ENCODE measurements at places on chromosomes 6 and 20.
A peak's percentile ranks its signal among the peaks of the same experiment; 100 is the strongest.

- no peak for DNase-seq
These were observed 44.7 kb downstream of the FRK start for GRCh38 chr6:116015983-116016382.

DNA sequence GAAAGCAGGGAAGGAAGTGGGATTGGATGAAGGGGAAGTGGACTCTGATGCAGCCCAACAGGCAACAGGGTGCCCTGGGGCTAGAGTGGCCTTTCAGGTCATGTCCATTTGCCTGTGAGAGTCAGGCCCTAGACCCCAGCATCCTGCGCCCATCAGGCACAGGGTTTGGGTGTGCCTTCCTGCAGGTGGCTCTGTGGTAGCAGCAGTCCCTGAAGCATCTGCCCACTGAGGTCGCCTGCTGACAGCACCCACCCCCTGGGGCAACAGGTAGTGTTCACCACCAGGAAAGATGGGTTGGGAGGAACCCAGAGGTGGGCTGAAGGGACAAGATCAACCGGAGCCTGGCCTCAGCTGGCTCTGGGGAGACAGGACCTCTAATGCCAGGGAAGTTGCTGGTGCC lies 3.6 kb downstream of the PACSIN1 start:
- DNase-seq = no peak

GRCh38 chr6:53026526-53026925 lies 31.4 kb upstream of the GSTA4 start:
- DNase-seq = no peak

GRCh38 chr20:46401478-46401860 lies 4.9 kb downstream of the ELMO2 start:
- no peak for DNase-seq

GRCh38 chr6:109480993-109481480 lies 2.0 kb downstream of the ZBTB24 start:
- DNase-seq = no peak

DNA sequence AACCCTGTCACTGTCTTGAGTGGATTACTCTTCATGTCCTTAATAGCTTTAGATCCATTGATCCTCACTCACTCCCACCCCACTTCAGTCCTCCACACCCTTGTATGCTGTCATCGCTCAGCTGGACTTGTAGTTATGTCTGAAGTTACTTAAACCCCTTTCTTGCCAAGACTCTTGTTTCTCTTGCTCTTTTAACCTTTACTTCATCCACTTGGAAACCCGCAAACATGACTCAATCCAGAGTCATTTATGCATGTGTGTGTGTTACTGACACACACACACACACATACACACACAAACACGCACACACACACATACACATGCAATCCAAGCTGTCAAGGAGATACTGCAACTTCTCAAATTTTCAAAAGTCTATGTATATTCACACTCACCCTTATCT lies 341.8 kb downstream of the SYNE1 start:
- DNase-seq = no peak

- no peak for DNase-seq
These were observed 19.1 kb downstream of the ADGRB3 start for GRCh38 chr6:68654134-68654533.

DNA sequence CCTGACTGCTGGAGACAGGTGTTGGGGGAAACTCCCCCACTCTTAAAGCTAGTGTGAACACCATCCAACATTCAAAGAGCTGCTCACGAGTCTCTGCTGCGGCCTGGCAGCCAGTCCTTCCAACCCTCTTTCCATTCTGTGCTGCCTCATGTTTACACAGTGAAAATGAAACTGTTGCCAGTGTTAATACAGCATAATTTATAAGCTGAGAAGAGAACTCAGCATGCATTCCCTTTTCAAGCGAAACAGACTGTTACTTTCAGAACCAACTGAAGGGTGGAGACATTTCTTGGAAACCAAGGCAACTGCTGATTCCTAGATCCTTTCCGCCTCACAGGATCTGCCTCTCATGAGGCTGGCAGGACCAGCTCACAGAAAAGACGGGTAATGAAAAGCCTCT lies 533.8 kb upstream of the ID4 start:
- no peak for DNase-seq

- DNase-seq = no peak
These were observed 2.7 kb downstream of the MYT1 start for GRCh38 chr20:64166721-64167615.

DNA sequence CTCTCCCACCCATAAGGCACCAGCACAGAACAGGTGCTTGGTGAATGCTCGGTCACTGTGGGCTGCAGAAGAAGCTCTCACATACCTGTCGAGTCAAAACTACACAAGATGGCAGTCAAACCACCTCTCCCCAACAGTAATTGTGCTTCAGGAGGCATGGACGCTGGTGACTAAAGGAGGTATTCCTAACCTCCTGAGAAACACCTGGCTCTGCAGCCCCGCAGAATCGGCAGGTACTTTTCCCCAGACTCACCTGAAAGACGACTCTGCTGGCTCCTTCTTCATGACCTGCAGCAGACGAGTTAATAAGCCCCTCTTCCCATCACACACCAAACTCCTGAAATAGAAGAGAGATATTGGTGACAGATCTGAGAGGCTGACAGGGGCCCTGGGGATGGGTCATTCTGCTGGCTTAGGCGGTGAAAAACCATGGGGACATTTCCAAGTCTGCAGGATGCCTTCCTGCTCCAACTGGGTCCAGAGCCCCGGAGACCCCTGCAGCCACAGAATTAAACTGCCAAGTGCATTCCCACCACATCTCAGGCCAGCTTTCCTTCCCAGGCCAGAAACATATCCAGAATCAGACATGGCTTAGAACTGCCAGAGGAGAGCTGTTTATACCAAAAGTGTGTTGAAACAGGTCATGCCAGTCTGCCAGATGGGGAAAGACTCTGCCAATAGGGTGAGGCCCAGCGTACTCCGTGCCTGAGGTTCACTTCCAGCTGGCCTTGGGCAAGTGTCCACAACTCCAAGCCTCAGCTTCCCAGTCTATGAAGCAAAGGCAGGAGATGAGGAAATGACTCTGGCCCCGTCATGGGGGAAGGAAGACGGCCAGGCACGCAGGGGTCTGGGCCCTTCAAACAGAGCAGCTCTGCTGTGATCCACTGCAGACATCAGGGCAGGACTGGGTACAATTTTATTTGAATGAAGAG lies 53.0 kb downstream of the MYH7B start:
- DNase-seq = no peak

GRCh38 chr6:34791164-34791700 lies 651 bp upstream of the BLTP3A start:
- DNase-seq = peak; percentile 6

DNA sequence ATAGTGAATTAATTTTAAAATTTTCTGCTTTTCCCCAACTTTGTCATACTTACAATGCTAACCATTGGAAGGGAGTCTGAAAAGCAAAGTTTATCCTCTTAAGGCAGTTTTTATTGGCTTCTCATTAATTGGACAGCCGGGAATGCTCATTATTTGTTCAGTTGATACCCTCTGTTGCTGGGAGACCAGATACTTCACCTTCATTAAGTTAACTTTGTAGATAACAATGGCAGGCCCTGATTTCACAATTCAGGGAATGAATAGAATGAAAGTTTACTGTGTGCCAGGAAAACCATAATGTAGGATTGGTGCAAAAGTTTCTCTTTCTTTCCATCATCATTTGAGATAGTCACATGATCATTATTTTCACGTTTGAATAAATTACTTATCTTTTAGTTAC lies 49.0 kb downstream of the COL19A1 start:
- no peak for DNase-seq

DNA sequence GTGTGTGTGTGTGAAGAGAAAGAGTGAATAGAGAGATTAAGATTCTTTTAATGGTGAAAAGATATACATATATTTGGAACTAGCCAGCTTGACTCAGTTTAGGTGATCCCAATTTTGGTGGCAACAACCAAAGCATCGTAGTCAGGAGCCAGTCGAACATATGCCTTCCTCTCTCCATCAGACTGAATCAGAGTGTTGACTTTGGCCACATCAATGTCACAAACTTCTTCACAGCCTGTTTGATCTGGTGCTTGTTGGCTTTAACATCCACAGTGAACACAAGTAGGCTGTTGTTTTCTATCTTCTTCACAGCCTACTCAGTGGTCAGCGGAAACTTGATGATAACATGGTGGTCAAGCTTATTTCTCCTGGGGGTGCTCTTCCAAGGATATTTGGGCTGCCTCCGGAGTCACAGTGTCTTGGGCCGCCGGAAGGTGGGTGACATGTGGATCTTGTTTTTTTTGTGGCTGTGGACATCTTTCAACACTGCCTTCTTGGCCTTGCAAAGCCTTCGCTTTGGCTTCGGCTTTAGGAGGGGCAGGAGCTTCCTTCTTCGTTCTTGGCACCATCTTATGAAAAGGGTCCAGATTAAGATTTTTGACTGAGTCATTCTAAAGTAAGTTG lies 3.4 kb downstream of the HLA-F start:
- no peak for DNase-seq

DNA sequence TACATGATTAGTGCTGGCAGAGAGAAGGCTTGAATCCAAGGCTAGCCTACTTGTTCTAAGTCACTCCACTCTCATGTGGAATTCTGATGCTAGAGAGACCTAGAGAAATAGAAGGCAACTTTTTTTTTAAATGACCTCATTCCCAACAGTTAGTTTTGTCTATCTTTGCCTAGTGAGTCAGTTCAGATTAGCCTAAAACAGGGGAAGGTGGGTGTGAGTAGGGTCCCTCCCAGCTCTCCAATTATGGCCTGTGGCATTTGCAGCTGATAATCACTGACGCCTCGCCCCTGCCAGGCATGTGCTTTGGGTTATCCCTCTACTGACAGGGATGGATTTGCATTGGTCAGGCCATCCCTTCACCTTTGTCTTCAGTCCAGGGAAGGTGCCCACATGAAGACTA lies 13.6 kb downstream of the TXLNB start:
- no peak for DNase-seq

DNA sequence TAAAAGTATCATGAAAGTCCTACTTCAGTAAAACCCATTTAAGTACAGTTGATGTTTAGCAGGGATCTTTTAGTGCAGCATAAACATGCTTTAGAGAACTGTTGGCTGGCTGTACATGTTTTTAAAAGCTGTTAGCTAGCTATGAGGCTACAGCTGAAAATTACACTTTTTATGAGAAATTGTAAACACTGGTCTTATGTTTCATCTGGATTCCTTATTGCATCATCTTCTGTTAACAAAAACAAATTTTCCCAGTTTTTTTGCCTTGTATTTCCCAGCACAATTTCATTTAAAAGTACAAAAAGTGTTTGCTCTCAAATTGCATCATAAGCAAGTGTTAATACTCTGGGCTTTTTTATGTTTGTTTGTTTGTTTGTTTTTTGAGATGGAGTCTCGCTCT lies 18.3 kb upstream of the HLA-E start:
- no peak for DNase-seq

DNA sequence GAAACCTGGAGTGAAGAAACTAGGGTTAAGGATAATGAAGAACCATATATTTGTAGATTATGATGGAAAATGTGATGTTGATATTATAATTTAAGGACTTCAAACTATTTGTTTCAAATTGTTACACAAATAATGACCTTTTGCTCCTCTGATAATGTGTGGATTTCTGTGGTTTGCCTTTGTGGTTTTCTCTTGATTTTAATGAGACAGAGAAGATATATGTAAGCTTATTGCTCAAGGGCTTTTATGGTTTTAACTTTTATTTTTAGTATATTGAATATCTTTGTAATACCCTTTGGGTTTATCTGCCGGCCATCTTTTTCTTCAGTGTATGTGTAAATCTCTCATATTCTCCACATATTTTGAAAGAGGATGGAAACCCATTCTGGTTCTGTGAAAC lies 362.3 kb downstream of the RIMS1 start:
- no peak for DNase-seq

GRCh38 chr20:2746636-2747265 lies 53.7 kb downstream of the CPXM1 start:
- DNase-seq = no peak

DNA sequence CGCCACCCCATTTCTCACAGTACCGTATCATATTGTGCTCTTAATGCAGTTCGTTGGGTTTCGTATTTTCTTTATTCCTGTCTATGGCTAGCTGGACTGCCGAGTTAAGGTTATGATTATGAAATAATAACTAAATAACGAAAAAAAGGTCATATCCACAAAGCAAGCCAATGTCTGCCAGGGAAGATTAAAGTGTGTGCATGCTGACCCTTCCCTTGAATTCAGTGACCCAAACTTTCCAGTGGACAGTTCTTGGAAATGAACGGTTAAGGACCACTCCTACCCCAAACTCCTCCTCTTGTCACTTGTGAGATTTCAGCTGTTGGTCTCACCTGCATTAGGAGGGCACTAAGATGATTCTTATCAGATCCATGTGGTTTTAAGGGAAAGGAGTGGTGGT lies 171.6 kb downstream of the ZNF217 start:
- DNase-seq = no peak

GRCh38 chr6:158611541-158612370 lies 32.8 kb downstream of the DYNLT1 start:
- no peak for DNase-seq

- no peak for DNase-seq
These were observed 475.2 kb upstream of the MARCKS start for GRCh38 chr6:113381959-113382358.

DNA sequence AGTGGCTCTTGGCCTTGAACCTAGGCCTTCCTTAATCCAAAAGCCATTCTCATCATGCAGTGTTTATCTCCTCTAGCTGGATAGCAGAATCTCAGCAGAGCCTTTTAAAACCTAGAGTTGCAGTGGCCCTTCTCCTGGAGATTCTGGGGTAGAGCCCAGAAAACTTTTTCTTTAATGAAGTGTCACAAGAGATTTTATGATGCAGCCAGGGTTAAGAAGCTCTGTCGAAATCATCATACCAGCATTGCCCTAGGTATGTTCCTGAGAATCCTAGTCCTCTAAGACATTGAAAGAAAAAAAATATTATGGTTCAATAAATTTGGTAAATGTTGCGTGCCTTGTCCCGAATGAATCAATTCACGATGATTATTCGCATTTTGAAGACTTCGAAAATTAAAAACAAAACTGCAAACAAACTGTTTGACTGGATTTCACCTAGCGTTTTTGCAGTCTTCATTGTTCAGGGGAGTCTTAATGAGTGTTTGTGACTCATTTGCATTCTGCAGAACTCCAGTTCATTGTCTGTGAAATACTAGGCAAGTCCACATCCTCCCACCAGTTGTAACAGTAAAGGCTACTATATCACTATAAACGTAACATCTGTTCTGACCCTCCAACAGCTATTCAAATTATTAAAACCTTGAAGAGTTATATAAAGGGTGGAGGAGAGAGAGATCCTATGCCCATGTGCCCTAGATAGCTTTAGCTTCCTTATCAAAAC lies 198.6 kb downstream of the UST start:
- DNase-seq = no peak

All from T-helper 1 cell (primary cell).